CD4-positive, alpha-beta T cell treated with Interleukin-21 for 1 hour (primary cell): ENCODE measurements at places on chromosomes 13 and 19.
A peak's percentile ranks its signal among the peaks of the same experiment; 100 is the strongest.

DNA sequence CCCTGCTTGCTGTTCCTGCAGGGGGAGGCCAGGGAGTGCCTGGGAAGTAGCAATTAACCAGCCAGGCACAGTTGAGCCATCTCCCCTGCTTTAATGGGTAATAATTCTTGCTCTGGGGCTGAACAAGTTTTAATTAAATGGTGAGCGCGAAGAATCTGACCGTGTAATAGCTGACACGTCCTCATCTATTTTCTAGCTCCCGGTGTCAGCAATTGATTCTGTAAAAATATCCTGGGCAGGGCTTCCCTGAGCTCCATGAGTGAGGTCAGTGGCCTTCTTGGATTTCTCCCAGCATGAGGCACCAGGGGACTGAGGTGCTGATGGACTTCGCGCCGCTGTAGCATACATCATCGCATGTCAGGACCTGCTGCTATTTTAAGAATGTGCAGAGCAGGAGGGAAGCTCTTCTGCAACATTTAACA, 26.9 kb downstream of the SIPA1L3 start:
- no peak for DNase-seq

DNA sequence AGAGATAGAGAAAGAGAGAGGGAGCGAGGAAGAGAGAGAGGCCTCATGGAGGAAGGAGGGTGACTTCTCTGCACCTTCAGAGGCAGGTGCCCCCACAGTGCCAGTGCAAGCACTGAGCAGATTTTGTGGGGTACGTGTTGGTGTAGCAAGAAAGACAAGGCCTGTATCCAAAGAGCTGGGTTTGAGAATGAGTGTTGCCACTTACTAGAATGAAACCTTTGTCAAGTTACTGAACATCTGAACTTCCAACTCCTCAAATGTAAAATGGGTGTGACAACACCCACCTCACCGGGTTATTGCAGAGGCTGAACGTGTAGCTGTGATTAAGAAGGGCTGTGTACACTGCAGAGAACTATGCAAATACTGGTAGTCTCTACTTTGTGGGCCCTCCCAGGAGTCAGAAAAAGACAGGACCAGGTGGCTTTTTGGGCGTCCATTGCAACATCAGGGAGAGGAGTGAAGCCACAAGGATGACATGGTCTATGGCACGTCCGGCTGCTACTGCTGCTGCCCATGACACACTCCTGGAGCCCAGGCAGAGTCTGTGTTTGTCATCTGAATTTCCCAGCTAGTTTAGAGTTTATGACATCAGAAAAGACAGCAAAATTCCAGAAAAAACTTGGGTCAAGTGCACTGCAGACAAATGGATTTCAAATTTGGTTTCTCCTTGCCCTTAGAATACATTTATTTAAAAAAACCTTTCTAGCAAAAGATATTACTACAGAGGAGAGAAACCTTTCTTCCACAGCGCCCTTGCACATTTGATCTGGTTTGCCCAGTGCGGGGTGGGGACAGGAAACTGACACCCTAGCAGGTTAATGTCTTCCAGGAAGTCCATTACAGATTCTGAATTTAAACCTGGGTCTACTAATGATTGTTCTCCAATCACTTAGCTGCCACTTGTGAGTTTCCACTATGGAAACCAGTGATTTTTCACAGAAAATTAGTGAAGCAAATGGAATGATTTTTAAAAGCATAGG, 54.0 kb upstream of the ATP12A start:
- DNase-seq: peak; percentile 43

- no peak for DNase-seq
Measured at GRCh38 chr19:54708781-54709180, 15.5 kb upstream of the KIR3DL3 start.

DNA sequence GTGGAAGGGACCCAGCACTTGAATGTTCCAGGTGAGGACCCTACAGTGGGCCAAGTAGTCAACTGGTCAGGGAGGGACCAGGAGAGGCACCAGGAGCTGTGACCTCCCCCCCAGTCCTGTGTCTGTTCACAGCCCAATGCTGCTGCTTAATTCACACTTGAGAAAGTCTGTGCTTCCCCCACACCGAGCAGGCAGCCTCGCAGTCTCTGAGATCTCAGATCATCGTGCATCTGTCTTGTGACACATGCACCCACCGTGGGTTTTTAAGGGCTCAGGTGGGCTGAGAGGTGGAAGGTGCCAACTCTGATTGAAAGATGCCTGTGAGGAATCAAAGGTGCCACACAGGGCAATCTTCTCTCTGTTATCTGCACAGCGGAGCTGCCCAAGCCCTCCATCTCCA, 6.2 kb downstream of the CEACAM5 start:
- no peak for DNase-seq
